Cortex of kidney (tissue), 1 donor: ENCODE measurements at places on chromosomes 16 and 17.

DNA sequence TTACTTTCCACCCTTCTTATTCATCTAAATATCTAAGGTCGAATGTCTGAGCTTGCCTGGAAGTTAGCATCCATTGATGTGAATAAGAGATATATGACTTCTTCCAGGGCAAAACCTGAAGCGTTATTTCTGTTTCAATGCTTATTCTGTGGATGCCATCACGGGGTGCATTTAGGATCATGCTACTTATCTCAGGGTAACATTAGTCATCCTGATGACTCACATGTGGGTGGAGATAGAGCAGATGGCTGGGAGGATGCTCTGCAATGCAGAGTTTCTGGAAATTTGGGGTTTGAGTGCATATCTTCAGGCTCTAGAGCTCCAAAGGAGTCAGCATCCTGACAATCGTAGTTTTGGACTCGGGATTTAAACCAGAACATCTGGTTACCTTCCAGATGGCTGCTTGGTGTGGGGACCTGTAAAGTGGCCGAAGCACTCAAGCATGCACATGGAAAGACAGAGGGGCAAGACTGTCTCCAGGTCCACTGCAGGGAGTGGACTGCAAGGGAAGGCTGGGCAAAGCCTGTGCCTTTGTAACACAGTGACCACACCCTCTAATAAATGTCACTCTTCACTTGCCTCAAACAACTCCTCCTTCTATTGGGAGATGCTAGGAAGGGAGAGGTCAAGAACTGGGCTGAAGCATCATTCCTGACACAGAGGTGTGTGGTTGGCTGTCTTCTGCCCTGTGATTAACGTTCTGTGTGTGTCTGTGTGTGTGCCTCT, 175.2 kb upstream of the SALL1 start:
- DNase-seq, result no peak

DNA sequence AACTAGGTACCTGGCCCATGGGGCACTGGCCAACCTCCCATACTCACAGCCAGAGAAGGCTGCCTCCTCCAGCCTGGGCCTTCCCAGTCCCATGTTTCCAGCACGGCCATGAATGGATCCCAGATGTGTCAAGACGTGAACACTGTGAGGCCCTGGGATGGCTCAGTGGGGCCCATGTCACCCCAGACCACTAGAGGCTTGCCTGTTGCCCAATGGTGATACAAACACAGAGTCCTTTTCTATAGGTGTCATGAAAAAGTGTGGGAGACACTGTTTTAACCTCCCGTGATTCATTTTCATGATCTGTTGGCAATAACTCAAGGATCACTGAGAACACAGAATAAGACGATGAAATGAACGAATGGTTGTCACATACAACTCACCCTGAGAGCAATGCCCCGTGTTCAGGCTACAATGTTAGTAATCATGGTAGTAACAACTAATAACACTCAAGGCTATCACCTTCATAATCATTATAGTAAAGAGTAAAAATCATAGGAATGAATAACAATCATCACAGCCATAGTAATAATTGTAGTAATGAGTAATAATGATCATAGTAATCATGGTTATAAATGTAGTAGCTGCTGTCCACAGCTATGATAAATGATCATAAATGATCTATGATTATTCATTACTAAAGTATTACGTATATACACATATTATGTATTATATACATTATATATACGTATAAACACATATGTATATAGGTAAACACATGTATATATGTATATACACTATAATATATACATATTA, 64.0 kb downstream of the DYNLRB2 start:
- no peak for DNase-seq

DNA sequence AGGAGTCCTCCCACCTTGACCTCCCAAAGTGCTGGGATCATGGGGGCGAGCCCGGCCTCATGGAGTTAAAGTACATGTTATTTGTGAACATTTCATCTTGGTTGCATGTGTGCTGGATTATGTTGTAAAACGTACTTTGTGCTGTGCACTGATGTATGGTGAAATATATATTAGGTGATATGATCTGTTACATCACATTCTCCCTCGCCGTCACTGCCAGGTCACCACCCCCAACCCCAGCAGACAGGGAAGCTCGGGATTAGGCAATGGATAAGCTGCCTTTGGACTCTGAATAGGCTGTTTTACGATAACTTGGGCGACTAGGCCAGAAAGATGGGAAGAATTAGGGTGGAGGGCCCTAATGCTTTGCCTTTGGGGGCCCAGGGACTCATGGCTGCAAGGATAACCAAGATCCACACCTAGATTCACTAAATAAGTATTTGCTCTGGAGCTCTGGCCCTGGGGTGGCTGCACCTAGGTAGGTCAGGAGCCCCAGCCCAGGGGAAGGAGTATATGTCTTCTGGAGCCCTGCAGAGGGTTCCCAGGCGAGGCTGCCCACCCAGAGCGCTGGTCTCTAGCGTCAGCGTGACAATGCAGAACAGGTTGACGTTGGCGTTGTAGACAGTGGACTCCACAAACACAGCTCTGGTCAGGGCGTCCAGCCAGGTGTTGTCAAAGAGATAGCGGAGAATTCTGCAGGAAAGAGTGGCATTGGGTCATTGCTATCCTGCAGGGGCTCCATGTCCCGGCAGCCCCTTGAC, 27.1 kb upstream of the GCSH start:
- DNase-seq, result no peak

GRCh38 chr16:8682551-8683259, 8.3 kb downstream of the ABAT start:
- DNase-seq, result no peak

GRCh38 chr16:47644166-47644565, 183.0 kb downstream of the PHKB start:
- DNase-seq, result no peak

DNA sequence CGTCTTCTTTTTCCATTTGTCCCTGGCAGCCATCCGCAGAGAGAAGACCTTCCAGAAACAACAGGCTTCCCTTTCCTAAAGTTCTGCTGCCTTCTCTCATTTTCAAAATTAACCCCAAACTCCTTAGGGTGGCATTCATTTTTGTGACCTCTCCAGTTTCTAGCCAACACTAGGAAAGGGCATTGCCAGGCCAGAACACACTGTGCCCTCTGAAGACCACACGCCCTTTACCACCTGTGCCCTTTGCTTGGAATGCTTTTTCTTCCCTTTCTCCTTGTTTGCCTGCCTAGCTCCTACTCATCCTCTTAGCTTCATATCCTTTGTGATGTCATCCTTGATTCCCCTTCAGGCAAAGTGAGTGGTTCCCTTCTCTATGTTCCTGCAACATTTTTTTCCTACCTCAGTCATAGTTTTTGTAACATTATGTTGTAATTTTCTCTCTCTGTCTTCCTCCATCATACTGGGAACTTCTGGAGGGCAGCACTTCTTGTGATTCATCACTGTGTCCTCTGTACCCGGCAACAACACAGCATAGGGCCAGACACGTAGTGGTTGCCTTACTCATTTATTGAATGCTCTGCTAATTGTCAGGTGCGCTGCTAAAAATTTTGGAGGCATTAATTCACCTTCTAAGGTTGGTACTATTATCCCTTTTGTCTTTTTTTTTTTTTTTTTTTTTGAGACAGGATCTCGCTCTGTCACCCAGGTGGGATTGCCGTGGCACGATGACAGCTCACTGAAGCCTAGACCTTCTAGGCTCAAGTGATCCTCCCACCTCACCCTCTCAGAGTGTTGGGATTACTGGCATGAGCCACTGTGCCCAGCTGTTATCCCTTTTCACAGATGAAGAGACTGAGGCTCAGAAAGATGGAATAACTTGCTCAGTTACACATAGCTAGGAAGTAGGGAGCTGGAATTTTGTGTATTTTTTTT, 1.0 kb downstream of the KAT8 start:
- no peak for DNase-seq

DNA sequence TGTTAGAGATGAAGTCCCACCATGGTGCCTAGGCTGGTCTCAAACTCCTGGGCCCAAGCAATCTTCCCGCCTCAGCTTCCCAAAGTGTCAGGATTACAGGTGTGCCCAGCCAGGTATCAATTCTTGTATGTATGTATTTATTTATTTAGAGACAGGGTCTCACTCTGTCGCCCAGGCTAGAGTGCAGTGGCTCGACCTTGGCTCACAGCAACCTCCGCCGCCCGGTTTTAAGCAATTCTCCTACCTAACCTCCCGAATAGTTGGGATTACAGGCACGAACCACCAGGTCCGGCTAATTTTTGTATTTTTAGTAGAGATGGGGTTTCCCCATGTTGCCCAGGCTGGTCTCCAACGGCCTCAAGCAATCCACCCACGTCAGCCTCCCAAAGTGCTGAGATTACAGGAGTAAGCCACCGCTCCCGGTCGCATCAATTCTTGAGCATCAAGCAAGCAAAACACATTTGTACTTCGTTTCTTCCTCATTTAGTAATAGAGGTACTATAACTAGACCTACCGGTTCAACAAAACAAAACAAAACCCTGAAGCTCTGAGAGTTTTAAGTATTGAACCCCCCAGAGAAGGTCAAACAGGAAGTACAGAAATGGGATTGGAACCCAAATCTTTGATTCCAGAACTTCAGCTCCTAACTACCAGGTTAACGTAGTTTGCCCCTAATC, 1.0 kb upstream of the ZNF500 start:
- DNase-seq, result no peak

GRCh38 chr17:76585649-76586593, at the start of gene ST6GALNAC2:
TSS of gene ST6GALNAC2 (minus strand) at chr17:76585860. CDS start at chr17:76585808, 52 bp downstream.
- no peak for DNase-seq

DNA sequence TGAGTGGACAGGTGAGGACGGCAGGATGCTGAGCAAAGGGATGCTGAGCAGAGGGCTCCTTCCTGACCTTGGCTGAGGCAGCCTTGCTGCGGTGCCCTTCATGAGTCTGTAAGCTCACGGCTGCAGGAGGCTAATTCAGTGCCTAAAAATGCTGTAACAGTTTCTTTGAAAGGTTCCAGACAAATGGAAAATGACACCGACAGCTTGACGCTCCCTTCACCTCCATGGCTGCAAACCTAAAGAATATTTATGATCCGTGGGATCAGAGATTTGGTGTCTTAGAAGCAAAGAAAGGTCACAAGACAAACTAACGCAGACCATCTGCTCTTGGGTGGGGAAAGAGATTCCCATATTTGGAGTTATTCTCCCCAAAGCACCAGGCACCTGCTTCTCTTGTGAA, 28.0 kb downstream of the TOM1L2 start:
- DNase-seq, result no peak

GRCh38 chr16:15526731-15527130, 92.3 kb downstream of the BMERB1 start:
- DNase-seq, result no peak

GRCh38 chr16:64449506-64449905, 672.4 kb downstream of the CDH11 start:
- DNase-seq, result no peak

DNA sequence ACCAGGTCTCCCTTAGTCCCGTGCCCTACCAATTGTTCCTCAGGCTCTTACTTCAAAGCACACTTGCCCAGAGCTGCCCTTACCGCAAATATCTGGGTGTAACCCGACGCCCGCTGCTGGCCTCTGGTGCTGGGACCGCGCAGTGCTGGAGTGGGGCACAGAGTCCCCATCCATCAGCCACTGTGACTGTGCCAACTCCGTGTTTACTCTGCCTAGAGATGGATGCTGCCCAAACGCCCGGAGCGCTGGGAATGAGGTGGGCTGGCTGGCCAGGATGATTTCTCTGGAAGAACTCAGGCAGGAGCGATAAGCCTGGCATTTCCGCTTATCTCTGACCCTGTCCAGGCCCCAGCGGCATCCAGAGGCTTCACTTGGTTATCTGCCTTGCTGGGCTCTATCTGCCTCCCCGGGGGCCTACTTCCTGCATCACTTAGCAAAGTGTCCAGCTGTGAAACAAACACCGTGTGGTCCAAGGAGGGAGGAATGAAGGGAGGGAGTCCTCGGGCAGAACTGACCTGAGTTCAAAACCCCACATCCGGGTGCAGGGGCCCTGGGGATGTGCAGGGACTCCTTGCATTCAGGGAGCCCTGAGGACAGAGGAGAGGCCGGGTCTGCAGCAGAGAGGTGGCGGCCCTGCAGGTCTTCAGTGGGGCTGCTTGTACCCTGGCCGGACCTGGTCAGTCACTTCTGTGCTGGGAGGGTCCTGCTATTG, 9.4 kb upstream of the MYLK3 start:
- DNase-seq, result no peak

- no peak for DNase-seq
These were observed 914 bp downstream of the MAP1LC3B start for GRCh38 chr16:87392821-87393679.

- no peak for DNase-seq
These were observed 75.5 kb upstream of the CLEC3A start for GRCh38 chr16:77946823-77947222.

DNA sequence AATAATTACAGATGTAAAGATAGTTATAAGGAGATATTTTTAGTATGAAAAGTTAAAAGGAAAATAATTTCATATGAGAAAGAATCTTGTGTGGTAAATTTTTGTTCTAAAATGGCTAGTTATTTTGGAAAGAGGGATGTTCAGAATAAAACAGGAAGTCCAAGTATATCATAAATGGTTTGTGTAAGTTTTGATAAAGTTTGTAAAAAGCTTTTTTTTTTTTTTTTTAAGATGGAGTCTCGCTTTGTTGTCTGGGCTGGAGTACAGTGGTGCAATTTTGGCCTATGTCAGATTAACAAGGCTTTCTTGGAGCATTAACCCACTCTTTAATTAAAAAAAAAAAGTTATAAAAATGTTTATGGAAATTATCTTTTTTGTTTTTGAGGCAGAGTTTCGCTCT, 8.2 kb upstream of the CDK10 start:
- no peak for DNase-seq

GRCh38 chr16:56734429-56734828, 4.5 kb downstream of the NUP93 start:
- no peak for DNase-seq

GRCh38 chr16:58042001-58042885, 16.7 kb downstream of the MMP15 start:
- DNase-seq, result no peak

DNA sequence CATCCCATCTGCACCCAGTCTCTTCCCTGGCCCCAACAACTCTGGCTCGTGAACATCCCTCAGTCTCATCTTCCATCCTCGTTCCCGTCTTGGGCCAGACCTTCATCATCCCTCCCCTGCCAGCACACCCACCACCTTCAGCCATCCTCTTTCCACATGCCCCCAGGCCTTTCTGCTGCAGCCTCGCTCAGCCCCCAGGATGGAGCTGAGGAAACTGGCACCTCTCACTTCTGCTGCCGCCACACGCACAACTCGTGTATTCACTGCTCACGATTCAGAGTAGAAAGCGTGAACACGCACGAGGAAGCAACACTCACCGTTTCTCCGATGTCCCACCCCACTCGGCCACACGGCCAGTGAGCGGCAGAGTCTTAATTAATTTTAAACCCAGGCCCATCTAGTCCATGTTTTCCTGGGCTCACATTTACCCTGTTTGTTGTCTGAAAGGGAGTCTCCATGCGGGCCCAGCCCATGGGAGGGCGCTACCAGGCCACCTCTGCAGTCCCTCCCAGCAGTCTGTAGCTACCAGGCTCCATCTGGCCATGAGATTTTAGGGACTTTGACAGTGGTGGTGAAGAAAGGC, 12.5 kb downstream of the C16orf90 start:
- DNase-seq, result no peak
